ENCODE measurements at places on chromosomes 4 and X. TPM values are rescaled to one million over a fixed set of nuclear protein-coding genes. Genes with fewer than 3 reads are reported as not detected.
A peak's percentile ranks its signal among the peaks of the same experiment; 100 is the strongest.

- H3K27me3 ChIP-seq: no peaks in the 10 kb centered on the region
- no peaks in the 10 kb centered on the region for H3K36me3 ChIP-seq
- no peak for DNase-seq
- H3K4me3 ChIP-seq: no peak overlapping the region
- H3K4me1 ChIP-seq: no peaks in the 10 kb centered on the region
- no peak overlapping the region for H3K27ac ChIP-seq
These were observed 393.5 kb downstream of the KCNIP4 start for GRCh38 chr4:21555083-21555482.

The GUCY1B1 gene
- not detected for total RNA-seq

- no peak for DNase-seq
- H3K27ac ChIP-seq: no peak overlapping the region
- H3K4me1 ChIP-seq: peaks cover 10% of the 10 kb centered on the region
- no peaks in the 10 kb centered on the region for H3K36me3 ChIP-seq
- H3K4me3 ChIP-seq: no peak overlapping the region
These were observed 31.5 kb downstream of the REELD1 start for GRCh38 chr4:146245850-146246249.

DNA sequence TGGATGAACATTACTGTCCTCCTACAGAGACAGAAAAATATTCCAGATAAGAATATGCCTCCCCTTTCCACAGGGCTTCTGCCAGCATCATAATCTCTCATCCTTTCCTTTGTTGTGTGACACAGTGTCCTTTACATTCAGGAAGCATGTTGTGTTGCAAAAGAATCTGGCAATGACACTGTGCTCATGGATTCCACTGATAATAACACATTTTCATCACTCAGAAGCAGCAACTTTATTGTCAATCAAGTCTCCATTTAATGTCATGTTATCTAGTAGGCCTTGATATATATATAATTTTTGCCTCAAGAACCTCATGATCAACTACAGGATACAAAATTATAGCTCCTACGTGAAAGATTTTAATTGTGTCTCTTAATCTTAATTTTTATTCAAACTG, 833.9 kb downstream of the FSTL5 start:
- no peak overlapping the region for H3K4me3 ChIP-seq
- no peaks in the 10 kb centered on the region for H3K27me3 ChIP-seq
- H3K4me1 ChIP-seq: no peaks in the 10 kb centered on the region
- no peaks in the 10 kb centered on the region for H3K36me3 ChIP-seq
- no peak overlapping the region for H3K27ac ChIP-seq

GRCh38 chr4:128355305-128355704, 67.7 kb upstream of the PGRMC2 start:
- no peaks in the 10 kb centered on the region for H3K4me1 ChIP-seq
- H3K36me3 ChIP-seq: no peaks in the 10 kb centered on the region
- H3K4me3 ChIP-seq: no peak overlapping the region
- no peak overlapping the region for H3K27ac ChIP-seq
- H3K27me3 ChIP-seq: no peaks in the 10 kb centered on the region
- DNase-seq: no peak

GRCh38 chr4:110247591-110247990, 49.2 kb upstream of the ELOVL6 start:
- H3K27ac ChIP-seq: no peak overlapping the region
- no peak overlapping the region for H3K4me3 ChIP-seq
- H3K36me3 ChIP-seq: no peaks in the 10 kb centered on the region

- H3K4me1 ChIP-seq: no peaks in the 10 kb centered on the region
- no peak for DNase-seq
- peaks cover 6% of the 10 kb centered on the region for H3K27me3 ChIP-seq
- no peaks in the 10 kb centered on the region for H3K36me3 ChIP-seq
- no peak overlapping the region for H3K27ac ChIP-seq
These were observed 2.3 kb upstream of the RNF212 start for GRCh38 chr4:1115528-1116293.

DNA sequence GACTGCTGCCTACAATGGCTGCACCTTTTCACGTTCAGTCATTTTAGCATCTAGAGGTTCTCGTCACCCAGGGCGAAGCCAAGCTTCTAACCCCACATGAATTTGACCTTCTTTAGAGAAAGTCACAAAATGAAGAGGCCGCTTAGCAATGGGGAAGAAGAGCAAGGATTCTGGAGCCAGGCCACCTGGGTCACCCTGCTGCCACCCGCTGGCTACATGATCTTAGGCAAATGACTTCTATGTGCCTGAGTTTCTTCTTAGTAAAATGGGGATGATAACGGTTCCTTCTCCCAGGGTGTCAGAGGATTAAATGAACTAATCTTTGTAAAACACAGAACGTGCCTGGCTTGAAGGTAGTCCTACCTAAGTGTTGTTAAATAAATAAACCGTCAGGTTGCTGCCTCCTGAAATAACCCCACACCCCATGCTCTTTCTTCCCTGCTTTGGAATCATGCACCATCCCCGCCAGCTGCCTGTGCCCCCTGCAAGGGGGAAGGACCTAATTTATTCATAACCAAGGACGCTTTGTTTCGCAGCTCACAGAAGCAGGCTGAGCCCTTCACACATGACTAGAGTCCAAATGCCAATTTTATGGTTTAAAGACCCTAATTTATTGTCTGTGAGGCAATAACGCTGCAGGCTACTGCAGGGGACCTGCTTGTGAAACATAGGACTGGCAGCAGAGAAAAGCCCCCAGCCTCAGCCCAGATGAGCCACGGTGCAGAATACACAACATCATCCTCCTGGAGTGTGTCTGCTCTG, 28.6 kb upstream of the NSG1 start:
- no peak overlapping the region for H3K4me3 ChIP-seq
- DNase-seq: no peak
- H3K36me3 ChIP-seq: no peaks in the 10 kb centered on the region
- H3K27ac ChIP-seq: no peak overlapping the region

The PDE6B gene
- 15.4 TPM for total RNA-seq

DNA sequence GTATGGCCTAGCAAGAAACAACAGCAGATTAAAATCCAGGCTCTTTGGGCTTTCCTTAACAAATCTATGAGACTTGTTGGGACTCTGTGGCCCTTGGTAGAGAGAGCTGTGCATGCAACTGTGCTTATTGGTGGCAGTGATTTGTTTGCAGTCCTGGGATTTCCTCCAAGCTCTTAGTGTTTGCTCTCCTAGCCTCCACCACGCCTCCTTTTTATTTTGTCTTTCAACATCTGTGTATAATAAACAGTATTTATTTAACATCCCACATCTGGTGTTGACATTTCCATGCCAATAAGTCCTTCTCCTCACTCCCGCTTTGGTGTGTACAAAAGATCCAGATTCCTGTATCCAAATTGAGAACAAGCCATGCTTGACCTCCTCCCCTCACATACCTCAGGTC, 3.1 kb downstream of the TNMD start:
- H3K27ac ChIP-seq: no peak overlapping the region
- no peak for DNase-seq
- no peaks in the 10 kb centered on the region for H3K4me1 ChIP-seq
- no peaks in the 10 kb centered on the region for H3K36me3 ChIP-seq

GRCh38 chrX:114583646-114584374, at the start of gene HTR2C:
Gene HTR2C, plus strand, starts transcription at chrX:114584086. Its CDS starts 142,851 bp downstream, at chrX:114726937.
- no peak for DNase-seq
- no peaks in the 10 kb centered on the region for H3K27me3 ChIP-seq
- H3K36me3 ChIP-seq: no peaks in the 10 kb centered on the region

The RHOXF2 gene
- not detected for total RNA-seq

DNA sequence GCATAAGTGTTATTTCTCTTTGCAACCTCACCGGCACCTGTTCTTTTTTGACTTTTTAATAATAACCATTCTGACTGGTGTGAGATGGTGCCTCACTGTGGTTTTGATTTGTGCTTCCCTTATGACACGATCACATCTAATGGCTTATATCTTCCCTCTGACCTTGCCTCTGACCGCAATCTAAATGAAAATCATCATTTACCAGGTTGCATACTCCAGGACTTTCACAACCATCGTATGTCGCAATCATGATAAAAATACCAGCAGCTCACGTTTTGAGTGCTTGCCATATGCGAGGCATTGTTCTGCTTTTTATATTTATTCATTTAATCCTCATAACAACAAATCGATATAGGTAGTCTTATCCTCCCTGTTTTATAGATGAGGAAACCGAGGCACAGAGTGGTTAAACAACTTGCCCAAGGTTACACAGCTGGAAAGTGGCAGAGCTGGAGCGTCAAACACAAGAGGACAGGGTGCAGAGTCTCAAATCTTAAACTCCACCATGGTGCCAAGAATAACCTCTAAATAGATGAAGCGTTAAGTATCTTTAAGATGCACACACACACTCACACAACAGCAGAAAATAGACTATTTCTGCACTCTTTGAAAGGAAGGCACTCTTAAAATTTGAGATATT, 102.2 kb downstream of the SEL1L3 start:
- H3K36me3 ChIP-seq: peaks cover 62% of the 10 kb centered on the region
- no peak for DNase-seq
- H3K4me3 ChIP-seq: no peak overlapping the region
- no peak overlapping the region for H3K27ac ChIP-seq
- H3K27me3 ChIP-seq: no peaks in the 10 kb centered on the region

The LUZP4 gene
- total RNA-seq: not detected

- no peaks in the 10 kb centered on the region for H3K36me3 ChIP-seq
- peak overlapping the region; percentile 20 for H3K4me3 ChIP-seq
- no peak overlapping the region for H3K27ac ChIP-seq
These were observed 8.0 kb upstream of the NEUROG2 start for GRCh38 chr4:112523764-112524505.

GRCh38 chrX:22037911-22038537, 5.9 kb downstream of the PHEX start:
- no peak overlapping the region for H3K27ac ChIP-seq
- no peak for DNase-seq

GRCh38 chr4:6445403-6446129, 26.8 kb downstream of the PPP2R2C start:
- no peaks in the 10 kb centered on the region for H3K27me3 ChIP-seq
- no peak overlapping the region for H3K4me3 ChIP-seq
- H3K27ac ChIP-seq: no peak overlapping the region
- no peaks in the 10 kb centered on the region for H3K4me1 ChIP-seq
- no peaks in the 10 kb centered on the region for H3K36me3 ChIP-seq

GRCh38 chr4:31995943-31996901, 1276.1 kb downstream of the PCDH7 start:
- H3K36me3 ChIP-seq: no peaks in the 10 kb centered on the region
- no peak overlapping the region for H3K27ac ChIP-seq
- H3K4me3 ChIP-seq: no peak overlapping the region
- DNase-seq: no peak

The MUC7 gene
- total RNA-seq: not detected

The PABPC5 gene
- not detected for total RNA-seq

DNA sequence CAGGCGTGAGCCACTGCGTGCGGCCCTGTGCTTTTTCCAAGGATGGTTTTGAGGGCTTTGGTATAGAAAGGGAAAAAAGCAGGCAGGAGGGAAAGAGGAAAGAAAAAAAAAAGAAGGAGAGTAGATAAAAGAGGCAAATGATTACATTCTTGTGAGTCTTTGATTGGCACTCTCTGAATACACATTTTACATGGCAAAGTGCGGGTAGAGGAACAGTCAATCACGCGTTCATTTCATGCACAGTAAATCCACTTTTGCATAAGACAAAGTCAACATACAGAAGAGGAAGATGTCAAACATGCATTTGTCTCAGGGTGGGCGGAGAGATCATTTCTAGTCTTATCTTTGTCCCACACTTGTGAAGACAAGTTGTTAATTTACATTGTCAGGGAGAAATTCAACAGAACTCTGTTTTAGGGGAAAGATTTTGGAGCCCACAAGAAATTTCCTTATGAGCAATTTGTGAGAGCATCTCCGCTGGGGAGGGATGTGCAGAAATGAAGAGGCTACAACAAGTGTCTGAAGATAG, 183.2 kb downstream of the DHRSX start:
- no peaks in the 10 kb centered on the region for H3K4me1 ChIP-seq
- no peaks in the 10 kb centered on the region for H3K36me3 ChIP-seq
- no peak overlapping the region for H3K4me3 ChIP-seq
- DNase-seq: no peak
- H3K27me3 ChIP-seq: no peaks in the 10 kb centered on the region
- H3K27ac ChIP-seq: no peak overlapping the region

DNA sequence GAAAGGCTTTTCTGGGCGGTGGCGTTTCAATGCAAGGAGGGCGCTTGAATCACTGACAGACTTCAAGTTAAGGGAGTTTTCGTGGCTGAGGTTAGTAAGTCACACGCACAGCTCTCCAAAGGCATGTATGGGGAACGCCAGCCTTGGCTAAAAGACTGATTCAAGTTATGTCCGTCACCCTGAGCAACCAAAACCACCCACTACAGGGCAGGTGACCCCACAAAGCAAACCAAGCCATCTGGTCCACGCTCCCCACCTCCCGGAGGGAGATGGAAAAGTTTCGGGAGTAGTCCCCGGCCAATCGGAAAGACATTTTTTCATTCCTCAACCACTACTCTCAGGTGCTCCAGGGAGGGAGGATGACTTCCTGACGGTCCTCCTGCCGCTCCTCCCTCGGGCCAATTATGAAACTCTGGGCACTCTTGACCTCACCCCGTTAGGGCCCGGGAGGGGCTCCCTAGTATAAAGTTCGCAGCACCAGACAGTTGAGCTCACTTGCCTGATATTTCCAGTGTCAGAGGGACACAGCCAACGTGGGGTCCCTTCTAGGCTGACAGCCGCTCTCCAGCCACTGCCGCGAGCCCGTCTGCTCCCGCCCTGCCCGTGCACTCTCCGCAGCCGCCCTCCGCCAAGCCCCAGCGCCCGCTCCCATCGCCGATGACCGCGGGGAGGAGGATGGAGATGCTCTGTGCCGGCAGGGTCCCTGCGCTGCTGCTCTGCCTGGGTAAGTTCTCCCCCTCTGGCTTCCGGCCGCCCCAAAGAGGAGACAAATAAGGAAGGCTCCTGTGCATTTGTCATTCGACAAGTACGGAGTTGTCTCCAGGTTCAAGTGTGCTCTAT, at the start of gene EREG:
EREG (plus strand) TSS at position 494 of the 840 bp plus-strand sequence; CDS start at position 658, 164 bp downstream.
- no peak for DNase-seq
- H3K27me3 ChIP-seq: peaks cover 6% of the 10 kb centered on the region
- no peak within 1 kb of the TSS for H3K27ac ChIP-seq
- H3K36me3 ChIP-seq: no peaks in the 10 kb centered on the region

DNA sequence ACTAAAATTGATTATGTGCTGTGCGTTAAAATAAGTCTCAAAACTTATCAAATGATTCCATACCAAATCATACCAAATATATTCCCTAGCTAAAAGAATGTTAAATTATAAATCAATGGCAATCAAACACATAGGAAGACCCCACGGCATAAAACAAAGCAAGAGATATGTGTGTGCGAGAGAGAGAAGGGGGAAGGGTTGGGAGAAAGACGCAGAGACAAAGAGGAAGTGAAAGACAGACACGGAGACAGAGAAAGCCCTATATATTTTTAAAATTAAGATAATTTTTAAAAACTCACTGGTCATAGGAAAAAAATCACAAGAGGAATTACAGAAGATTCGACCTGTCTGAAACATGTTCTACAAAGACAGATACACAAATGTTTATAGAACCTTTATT, 371.4 kb downstream of the NLGN4X start:
- no peak for DNase-seq
- H3K27me3 ChIP-seq: no peaks in the 10 kb centered on the region
- no peaks in the 10 kb centered on the region for H3K4me1 ChIP-seq
- no peak overlapping the region for H3K4me3 ChIP-seq
- H3K36me3 ChIP-seq: no peaks in the 10 kb centered on the region

Measured in CD4-positive, alpha-beta memory T cell (primary cell).